ENCODE measurements at places on chromosomes 1 and 21.

- DNase-seq: peak; percentile 89
These were observed 87.9 kb downstream of the RIPK4 start for GRCh38 chr21:41678924-41679318.

GRCh38 chr1:48677306-48678287 lies 99.1 kb downstream of the BEND5 start:
- DNase-seq: no peak

GRCh38 chr1:8133657-8134430 lies 107.7 kb upstream of the ERRFI1 start:
- DNase-seq: peak; percentile 89

GRCh38 chr1:216535751-216536150 lies 112.5 kb upstream of the USH2A start:
- DNase-seq: no peak

DNA sequence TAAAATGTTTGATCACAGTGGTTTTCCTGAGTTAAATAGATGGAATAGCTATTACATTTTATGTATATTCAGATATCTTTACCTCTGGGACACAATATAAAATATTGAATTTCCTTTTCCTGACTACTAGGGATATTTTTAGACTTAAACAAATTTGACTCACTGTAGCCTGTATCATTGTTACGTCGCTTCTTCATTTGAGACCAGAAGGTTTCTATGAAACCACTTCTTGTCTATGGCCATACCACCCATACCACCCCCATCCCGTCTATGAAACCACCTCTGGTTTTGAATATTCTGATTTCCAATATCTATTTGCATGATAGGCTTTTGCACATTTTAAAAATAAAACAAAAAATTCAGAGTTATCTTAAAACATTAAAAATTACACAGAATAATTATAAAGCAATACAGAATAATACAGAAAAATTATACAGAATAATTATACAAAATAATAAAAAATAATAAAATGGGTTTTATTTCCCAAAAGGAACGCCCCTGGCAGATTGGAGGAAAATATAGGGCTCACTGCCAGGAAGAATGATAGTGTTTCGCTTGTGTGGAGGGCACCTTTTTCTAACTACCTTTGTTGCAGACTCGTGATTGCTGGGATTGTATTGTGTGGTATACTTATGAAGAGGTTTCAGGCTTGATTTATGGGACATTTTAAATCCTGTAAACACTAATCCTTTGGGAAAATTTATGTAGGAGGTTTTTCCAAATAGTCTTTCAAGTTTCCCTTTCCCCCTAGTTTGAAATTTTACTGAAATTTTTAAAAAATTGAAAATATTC lies 4.7 kb downstream of the SPEN start:
- no peak for DNase-seq

- no peak for DNase-seq
These were observed 74.7 kb upstream of the AKT3 start for GRCh38 chr1:243924588-243925349.

- DNase-seq: no peak
These were observed 577.8 kb downstream of the BRINP3 start for GRCh38 chr1:189899686-189900425.

DNA sequence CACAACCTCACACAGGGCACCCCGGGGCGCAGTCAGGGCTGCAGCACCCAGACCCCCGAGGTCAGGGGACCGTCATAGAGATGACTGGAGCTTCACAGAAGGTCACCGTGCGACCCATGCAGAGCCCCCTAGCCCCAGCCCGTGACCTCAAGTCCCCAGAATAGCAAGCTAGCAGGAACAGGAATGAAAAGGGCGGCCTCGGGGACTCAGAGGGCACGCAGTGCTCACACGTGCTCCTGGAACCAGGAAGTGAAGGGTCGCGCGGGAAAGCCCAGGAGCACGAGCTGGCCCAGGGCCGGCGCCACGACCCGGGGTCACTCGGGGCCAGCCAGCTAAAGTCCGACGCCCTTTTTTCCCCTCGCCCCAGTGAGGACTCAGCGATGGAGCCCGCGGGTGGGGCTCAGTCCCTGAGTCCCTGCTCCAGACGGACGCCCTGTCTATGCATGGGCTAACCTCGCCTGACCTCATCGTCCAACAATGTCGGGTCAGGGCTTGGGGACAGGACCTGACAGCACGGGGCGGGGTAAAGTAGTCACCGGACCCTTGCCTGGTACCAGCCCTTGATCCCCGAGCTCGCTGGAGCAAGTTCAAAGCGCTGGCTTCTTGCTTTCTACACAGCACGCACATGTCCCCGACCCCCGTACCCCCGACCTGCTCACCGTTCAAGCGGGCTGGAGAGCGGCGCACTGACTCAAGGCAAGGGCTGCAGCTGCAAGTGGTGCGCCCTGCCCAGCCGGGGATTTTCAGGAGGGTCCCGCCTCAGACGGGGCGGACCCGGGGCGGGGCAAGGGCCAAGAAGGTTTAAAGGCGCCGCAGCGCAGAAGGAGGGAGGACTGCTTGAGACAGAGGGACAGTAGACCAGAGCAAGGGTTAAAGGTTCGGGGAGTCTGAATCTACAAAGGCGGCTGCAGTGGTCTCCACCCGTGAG lies at the start of gene TAGLN2:
Gene TAGLN2 (minus strand): TSS at position 717 of the 928 bp plus-strand sequence. CDS start 4,998 bp downstream, outside the sequence.
- peak; percentile 95 for DNase-seq

DNA sequence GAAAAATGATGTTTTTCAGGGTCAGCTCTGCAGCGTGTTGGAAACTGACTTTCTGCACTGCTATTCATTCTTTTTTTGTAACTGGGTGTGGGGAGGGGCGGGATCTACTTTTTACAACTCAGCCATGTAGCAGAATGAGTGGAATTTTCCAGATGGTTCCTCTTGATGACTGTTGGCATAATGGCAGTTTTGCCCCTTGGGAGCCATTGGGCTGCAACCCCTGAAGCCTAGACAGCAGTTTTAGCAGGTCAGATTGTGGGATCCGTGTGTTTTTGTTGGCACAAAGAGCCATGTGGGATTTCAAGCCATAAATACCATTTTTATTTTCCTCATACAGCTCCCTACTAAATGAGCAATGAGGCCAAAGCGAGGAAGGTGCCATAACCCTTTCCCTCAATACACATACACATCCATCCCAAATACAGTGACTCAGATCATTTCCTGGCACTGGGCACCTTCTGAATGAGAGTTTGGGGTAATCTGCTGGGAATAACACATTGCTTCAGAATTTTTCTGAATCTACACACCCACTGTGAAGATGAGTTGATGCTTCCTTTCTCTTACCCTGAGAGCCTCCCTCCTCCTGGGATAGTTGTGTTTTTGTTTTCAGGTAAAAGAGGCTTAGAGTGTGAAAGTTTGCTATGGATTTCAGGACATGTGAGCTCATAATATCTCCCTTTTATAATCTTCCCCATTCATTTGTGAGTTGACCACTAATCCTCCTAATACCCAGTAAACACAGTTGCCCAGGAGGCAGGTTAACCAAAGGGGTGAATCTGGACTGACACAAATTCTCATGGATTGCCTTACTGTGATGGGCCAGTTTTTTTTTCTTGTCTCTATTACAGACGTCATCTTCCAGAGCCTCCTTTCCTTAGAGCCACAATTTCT lies 13.1 kb downstream of the S100A10 start:
- peak; percentile 76 for DNase-seq

- DNase-seq: no peak
These were observed 291.9 kb upstream of the USP25 start for GRCh38 chr21:15437883-15438282.

DNA sequence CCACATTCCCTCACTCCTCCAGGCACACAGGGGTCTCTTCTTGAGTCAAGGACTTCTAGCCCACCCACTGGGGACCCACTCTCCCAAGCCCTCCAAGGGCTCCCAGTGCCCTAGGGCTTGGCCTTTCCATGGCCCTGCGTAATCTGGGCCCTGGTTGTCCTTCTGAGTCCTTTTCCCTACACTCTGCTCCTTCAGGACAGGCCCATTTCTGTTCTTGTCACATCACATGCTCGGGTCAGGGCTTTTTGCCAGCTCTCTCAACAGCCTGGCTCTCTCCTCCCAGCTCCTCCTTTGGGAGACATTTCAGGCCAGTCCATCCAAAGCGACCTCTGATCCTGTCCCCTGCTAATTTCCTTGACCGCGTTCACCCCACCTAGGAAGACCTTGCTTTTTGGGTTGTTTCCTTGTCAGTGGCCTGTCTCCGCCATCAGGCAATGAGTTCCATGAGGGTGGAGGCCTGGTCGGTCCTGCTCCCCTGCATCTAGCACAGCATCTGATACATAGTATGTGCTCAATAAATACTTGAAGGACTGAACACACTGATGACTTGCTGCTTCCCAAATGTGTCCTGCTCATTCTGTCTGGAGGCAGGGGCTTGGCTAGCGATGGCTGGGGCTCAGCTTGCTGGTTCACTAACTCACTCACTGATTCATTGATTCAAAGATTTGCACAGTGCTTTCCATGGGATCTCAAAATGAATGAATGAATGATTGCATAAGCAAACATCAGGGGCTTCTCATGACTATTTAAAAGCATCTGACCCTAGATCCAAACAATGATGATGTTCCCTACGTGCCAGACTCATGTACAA lies 44.8 kb downstream of the DHRS3 start:
- DNase-seq: no peak

- DNase-seq: no peak
These were observed 12.6 kb upstream of the SAMD11 start for GRCh38 chr1:910881-911721.

DNA sequence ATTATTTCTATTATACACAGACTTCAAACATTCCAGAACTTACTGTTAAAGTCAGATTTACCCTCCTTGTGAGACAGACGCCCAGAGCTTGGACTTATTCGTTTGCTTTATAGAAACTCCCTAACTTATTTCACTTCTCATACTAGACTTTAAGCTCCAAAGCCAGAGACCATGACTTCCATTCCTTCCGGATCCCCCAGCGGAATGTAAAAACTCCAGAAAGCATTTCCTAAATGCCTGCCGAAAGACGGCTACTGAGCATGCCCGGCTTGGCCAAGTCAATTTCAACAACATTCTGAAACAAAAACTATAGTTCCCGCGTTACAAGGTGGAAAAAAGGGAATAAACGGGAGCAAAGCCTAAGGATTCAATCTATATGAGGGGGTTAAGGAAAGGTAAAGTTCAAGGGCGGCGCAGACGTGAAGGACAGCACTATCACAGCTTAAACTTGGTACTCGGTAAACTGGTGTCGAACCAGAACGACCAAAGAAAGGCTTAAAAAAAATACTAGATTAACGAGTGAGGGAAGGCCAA lies 1.1 kb downstream of the USP48 start:
- no peak for DNase-seq

GRCh38 chr1:201309416-201309815 lies 26.1 kb downstream of the PKP1 start:
- DNase-seq: no peak

DNA sequence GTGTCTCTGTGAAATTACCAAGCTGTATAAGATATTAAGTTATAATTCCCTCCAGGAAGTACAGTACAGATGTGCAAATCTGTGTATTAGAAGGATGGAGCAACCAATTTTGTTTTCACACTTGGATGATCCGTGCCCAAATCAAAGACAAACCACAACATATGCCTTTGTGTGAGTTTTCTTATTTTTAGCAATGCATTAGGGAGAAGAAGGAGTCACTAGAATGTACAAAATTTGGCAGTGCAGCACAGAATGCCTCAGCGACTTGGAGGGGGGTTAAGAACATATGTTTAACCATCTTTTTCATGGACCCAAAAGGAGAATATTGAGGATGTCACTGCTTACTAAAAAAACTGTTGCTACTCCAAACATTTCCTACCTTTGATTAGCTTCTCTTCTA lies 45.3 kb downstream of the DAB1 start:
- no peak for DNase-seq

DNA sequence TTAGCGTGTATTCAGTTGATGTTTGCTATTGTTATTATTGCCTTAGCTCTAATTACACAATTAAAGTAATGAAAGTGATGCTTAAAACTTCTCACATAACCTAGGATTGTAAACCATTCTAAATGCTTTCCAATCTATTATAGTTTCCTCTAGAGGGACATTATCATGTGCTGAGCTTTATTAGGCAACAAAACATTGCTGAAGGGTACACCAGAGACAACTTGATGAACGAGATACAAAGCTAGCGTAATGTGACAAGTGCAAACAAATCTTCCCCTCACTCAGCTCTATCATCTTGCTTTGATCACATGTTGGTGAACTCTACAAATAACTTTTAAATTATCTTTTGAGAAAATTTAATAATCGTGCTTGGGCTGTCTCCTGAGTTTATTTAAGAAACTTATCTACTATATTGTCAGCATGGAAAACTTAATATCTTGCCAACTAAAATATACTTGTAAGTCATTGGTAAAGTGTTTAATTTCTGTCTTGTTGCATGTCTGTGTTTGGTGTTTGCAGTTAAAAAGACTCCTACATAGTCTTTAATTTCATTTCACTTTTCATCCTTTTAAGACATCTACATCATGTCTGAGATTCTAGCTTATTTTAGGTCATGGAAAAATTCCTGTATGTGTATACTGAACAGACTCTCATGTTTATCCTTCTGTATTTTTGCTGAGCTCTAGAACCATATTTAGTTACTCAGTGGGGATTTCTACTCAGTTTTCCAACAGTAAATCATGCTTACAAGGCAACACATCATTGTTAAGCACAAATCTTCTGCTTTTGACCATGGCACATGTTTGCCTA lies 104.2 kb upstream of the ADAMTS5 start:
- DNase-seq: no peak

DNA sequence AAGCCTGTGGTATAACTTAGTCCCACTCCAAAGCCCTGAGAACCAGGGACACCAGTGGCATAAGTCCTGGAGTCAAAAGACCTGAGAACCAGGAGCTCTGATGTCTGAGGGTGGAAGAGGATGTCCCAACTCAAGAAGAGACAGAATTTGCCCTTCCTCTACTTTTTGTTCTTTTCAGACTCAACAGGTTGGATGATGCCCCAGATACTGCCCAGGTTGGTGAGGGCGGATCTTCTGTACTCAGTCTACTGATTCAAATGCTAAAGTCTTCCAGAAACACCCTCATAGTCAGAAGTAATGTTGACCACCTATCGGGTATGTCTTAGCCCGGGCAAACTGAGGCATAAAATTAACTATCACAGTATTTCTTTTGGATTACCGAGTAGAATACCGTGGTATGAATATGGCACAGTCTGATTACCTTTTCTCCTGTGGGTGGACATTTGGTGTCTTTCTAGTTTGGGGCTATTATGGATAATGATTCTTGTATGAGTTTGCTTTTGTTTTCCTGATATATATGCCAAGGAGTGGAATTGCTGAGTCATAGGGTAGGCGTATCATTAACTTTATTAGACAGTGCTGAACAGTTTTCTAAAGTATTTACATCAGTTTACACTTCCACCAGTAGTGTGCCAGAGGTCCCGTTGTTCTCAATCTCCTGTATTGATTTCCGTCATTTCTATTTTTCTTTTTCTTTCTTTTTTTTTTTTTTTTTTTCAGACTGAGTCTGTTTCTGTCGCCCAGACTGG lies 3.2 kb upstream of the CHAF1B start:
- no peak for DNase-seq

- DNase-seq: no peak
These were observed 17.3 kb upstream of the TNFSF4 start for GRCh38 chr1:173224280-173224892.

DNA sequence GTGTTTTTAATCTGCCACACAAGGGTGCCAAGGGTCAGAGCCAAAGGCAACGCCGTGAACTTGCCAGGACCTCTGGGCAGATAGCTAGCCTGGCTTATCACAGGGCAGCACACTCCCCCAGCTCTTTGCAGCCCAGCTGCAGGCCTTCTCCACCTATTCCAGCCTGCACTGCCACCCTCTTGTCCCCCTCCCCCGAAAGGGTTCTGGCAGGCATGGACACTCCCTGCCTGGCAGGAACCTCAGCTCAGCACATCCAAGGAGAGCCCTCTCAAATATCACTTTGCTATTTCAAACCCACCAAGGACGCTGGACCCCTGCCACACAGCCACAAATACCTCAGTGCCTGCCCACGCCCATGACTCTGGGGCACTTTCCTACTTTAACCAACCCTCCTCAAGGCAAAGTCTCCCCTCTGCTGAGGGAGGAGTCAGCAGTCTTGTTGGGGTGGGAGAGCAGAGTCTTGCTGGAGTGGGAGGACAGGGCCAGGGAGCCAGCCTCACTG lies 9.1 kb downstream of the SSBP3 start:
- DNase-seq: no peak
